ENCODE measurements at places on chromosomes 1 and 21.

DNA sequence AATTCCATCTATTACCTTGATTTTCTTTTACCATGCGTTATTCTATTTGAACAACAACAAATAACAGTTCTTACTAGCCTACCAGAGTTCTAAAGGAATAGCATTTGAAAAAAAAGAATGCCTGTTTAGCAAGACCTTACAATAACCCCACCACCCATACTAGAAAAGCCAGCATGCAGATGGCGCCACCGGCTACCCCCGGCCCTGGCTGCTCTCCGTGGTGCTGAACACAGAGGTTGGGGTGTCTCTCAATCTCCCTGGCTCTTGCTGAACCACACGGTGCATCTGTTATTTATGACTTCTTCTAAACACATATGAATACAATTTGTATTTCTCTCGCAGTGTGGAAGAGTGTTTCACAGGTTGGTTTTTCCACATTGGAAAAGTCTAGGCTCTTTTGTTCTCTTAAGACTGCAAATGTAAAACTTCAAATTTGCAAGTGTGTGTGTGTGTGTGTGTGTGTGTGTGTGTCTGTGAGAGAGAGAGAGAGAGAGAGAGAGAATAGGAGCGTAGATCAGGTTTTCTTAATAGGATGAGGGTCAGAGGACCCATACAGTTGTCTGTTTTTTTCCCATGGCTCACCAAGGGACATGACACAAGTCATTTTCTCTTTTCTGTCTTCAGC lies 13.6 kb downstream of the GRIK3 start:
- peak; percentile 13 for DNase-seq

- DNase-seq, result peak; percentile 92
Observed at GRCh38 chr1:185719021-185719420, 15.2 kb upstream of the HMCN1 start.

GRCh38 chr1:94246692-94247137 lies 9.3 kb upstream of the ARHGAP29 start:
- no peak for DNase-seq

DNA sequence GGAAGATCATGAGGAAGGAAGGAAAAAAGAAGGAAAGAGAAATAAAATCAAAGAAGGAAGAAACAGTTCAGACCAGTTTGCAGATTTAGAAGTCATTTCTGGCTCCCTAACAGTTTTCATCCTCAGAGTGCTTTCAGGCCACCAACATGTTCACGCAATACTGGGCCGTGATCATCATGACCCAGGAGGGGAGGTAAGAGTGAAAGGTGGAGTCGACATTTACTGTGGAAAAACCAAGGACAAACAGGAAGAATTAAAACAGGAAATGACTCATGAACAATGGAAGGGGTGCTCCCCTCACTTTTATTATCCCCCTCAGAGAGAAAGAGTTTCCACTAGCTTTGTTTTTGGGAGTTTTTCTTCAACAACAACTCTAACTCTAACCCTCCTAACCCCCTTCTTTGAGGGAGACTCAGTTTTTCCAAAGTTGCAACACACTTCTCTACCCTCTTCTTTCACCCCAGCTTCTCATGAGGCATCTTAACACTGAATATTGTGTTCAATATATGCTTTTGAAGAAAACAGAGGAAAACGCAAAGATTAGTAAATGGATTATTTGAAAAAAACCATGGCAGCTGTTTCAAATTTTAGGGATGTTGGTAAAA lies 60.4 kb downstream of the VANGL2 start:
- DNase-seq, result no peak

DNA sequence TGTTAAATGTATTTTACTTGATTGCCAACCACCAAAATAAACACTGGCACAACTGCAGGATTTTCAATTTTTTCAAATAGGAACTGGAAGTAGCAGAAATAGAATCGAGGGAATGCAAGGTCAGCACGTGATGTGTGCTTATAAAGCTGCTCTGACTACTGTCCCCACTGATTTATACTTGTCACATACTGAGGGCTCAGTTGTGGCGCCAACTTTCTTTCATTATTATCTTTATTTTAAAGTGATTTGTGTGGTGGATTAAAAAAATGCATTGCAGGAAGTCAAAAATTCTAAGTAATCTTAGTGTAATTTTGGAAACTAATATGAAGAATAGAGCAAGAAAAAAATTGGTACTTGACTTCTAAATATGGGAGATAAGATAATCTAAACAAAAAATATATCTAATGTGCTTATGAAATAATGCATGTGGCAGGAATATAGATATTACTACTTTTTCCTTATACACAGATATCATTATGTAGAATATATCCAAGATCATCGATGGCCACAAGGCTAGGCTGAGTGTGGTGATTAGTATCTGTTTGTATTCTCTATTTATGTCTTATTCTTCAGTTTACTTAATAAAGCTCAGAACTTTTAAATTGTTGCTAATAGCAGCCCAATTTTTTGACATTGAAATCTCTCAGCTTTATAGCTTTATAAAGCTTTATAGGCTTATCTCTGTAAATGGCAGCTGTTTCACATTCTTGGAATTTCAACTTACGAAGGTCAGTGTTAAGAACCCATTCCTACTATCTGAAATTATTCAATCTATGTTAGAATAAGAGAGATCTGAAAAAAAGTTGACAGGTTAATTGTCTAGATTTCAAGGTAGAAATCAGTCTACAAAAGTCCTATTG lies 404.5 kb upstream of the ADAMTS5 start:
- DNase-seq, result no peak

DNA sequence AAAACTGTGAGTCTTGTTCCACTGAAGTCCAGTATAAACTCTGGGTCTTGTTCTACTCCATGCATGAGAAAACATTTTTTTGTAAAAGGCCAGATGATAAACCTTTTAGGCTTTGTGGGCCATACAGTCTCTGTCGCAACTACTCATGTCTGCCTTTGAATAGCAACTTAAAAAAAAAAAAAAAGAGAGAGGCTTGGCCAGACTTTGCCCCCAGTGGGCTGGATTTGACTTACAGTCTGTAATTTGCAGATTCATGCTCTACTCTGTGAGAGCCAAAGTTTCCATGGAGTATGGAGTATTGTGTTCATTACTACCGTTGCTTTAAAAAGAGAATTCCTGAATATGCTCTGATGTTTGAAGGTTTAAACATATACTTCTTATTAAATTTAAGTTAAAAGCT lies 654.9 kb upstream of the PKN2 start:
- peak; percentile 38 for DNase-seq

DNA sequence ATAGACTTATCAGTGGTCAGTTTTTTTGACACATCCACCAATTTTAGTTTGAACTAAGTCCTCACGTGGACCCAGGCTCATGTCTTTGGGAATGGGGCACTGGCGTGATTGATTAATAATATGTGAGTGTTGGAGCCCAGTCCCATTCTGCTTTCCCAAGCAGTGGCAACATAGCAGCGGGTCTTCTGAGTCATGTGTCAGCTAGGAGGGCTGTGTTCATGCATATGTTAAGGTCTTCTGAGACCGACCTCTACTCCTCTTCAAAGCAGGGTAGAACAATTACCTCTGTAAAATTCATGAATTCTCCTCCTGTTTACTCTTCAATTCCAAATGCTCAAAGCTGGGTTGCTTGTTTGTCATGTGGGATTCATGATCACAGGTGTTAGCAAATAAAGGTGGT lies 291.3 kb downstream of the CAMTA1 start:
- DNase-seq, result no peak

DNA sequence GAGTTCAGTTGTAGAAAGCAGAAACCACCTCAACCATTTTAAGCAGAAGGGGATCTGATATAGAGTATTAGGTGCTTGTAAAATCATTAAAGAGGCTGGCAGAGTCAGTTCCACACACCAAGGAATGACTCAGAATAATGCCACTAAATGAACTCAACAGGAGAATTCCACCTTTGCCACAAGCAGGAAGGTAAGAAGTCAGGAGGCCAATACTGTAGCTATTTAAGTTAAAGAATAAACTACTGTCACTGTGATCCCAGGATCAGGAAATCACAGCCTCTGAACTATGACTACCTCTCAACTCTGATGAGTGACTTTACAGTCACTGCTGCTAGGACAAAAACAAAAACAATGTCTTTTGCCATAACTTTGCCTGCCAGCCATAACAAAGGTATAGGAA lies 52.5 kb upstream of the PRMT6 start:
- DNase-seq, result no peak

DNA sequence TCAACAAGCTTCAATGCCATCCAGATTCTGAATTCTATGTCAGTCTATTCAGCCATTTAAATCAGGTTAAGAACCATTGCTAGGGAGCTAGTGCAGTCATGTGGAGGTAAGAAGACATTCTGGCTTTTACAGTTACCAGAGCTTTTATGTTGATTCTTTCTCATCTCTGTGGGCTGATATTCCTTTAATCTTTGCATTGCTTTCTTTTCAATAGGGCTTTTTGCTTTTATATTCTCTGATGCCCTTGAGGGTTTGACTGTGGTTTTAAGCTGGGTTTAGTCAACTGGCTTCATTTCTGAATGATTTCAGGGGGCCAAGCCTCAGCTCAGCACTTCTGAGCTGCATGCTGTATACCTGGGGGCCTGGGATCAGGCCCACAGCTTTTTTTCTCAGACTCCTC lies 51.0 kb upstream of the GORAB start:
- no peak for DNase-seq

GRCh38 chr1:169753549-169753948 lies 19.7 kb upstream of the SELE start:
- DNase-seq, result no peak

DNA sequence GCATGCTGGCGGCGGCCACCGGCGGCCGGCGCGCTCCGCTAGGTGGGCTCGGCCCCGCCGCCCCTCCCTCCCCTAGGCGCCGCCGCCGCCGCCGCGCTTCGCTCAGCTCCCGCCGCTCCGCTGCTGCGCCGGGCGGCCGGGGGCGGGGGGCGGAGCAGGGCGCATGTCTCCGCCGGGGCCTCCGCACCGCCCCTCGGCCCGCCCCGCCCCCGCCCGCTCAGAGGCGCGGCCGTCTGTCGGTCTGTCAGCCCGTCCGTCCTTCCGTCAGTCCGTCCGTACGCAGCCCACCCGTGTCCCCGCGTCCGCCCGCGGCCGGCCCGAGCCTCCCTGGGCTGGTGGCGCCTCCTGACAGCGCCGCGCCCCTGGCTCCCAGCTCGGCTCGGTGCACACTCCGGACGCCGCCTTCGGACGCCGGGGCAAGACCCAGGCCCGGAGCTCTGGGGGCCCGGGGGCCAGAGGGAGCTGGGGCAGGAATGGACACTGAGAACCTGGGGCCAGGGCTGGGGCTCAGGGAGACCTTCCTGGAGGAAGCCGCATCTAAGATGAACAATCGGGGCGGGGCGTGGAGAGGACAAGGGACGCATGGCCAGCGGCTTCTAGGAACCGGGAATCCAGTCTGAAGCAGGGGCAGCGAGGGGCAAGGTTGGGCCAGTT lies at the start of gene GPR153:
Gene GPR153, minus strand, starts transcription at position 138 of the 654 bp plus-strand sequence. CDS start 6,193 bp downstream, outside the sequence.
- peak; percentile 43 for DNase-seq

- no peak for DNase-seq
Observed at GRCh38 chr1:93995837-93996536, 86.8 kb upstream of the GCLM start.

DNA sequence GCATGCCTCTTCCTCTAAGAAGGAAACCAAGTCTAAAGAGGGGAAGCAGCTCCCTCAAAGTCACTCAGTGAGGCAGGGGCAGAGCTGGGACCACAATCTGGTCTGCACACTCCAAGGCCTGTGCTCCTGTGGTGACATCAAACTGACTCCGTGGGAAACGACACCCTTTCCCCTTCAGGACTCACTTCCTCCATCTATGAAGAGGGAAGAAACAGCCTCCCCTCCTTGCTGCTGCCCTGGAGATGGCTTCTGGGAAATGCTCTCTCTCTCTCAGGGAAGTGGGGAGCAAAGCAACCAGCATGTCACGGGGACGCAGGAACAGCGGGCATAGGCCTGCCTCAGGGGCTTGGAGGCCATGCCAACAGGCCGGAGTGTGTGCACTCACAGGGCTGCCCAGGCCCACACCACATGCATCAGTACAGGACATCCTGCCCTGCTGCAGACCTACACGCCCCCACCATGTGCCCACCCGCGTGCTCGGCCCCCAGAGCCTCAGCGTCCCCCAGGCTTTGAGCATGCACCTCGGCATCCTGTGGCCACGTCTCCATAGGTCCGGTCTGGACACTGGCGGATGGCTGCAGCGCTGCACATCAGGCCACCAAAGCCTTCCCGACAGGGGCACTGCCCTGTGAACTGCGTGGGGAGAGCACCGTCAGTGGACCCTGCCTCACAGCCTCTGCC lies 25.7 kb downstream of the LAMB3 start:
- no peak for DNase-seq

- peak; percentile 7 for DNase-seq
Observed at GRCh38 chr1:12450090-12450755, 167.8 kb downstream of the DHRS3 start.

DNA sequence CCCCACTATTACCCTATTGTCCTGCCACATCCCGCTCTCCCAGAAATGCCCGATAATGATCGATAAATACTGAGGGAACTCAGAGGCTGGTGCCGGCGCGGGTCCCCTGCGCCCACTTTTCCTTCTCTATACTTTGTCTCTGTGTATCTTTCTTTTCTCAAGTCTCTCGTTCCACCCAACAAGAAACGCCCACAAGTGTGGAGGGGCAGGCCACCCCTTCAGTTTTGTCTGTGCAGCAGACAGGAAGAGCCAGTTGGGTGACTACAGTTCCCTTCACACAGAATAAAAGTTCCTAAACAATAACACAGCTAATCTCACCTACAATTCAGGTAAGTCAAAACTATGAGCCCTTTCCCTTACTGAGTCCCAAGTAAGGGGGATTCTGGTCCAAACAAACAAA lies 423.7 kb downstream of the SMYD3 start:
- no peak for DNase-seq

DNA sequence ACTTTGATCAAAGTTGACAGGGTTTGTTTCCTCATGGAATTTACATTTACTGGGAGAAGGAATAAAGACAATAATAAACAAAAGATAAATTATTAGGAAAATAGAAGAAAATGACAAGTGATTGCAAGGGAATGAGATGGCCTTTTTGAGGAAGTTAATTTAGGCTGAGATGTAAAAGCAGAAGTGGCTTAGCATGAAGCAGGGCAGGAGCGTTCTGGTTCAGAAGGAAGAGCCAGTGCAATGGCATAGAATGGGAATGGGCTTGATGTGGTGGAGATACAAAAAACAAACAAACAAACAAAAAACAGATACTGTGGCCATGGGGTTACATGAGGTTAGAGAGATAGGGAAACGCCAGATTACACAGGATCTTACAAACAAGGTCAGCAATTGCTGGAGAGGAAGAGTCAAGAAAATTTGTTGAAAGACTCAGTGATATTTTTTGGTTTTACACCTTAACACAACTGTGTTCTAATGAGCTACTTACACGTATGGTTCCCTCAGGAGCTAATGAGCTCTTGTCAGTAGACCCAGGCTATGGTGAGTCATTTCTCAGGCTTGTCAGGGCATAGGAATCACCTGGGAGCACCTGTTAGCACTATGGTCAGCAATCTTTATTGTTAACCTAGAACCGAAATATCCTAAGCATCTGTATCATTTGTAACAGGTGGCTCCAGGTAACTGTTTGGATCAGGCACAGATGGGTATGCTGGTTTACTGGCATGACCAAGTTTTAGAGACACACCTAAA lies 8.7 kb upstream of the CADM3 start:
- no peak for DNase-seq

DNA sequence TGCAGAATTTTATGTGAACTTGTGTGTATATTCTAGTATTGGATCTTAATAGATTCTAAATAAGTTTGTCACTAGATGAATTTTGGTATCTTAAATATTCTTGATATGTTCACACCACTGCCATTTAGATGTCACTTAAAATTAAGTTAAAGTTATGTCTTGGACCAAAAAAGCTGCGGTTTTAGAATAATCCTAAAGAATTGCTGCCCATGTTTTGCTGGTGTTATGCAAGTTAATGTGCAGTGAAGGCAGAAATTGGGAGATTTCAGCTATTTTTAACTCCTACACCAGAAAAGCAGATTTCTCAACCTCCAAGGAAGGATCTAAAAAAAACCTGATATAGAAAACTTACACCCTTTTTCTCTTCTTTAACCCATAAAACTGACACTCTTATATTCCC lies 757 bp downstream of the ACADM start:
- no peak for DNase-seq

Measured in SK-MEL-5 (cell line).